ENCODE measurements at places on chromosomes 6 and 20.

DNA sequence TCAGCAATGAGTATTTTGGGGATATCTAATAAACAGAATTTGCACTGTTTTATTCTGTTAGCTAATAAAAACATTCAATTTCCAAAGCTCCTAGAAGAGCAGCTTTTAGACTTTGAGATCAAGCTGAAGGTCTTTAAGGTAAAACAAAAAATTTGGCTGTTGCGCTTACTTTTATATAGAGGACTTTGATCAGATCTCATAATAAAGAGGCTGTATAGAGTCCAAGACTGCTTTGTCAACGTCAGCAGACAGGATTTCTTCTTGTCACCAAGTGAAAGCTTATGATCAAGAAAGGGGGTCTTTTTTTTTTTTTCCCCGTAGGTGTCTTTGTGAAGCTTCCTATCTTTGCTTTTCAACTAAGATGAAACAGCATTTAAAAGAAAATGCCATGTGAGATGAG lies 556.5 kb upstream of the SLC35B3 start:
- DNase-seq: no peak

DNA sequence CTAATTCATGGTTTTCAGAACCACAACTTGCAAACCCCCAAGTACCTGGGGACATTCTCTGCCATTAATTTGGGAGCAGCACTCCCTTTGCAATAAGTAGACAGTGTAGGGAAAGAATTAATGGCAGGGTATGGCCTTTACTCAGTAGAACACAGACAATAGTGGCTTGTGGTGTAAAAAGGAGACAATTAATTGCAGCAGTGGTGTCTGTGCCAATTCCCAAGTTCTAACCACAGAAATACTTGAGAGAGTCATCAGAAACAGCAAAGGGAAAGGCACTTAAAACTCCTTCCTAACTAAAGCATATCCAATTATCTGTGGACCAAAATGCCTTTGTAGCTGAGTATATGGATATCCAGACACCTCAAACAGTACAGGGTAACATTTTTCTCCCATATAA lies 257.6 kb upstream of the POU3F2 start:
- DNase-seq: no peak

- DNase-seq: no peak
These were observed 174.5 kb upstream of the SNX9 start for GRCh38 chr6:157648561-157648960.

- no peak for DNase-seq
These were observed 309.3 kb upstream of the CDYL start for GRCh38 chr6:4466769-4467480.

GRCh38 chr6:146302994-146303393 lies 240.6 kb upstream of the RAB32 start:
- no peak for DNase-seq

DNA sequence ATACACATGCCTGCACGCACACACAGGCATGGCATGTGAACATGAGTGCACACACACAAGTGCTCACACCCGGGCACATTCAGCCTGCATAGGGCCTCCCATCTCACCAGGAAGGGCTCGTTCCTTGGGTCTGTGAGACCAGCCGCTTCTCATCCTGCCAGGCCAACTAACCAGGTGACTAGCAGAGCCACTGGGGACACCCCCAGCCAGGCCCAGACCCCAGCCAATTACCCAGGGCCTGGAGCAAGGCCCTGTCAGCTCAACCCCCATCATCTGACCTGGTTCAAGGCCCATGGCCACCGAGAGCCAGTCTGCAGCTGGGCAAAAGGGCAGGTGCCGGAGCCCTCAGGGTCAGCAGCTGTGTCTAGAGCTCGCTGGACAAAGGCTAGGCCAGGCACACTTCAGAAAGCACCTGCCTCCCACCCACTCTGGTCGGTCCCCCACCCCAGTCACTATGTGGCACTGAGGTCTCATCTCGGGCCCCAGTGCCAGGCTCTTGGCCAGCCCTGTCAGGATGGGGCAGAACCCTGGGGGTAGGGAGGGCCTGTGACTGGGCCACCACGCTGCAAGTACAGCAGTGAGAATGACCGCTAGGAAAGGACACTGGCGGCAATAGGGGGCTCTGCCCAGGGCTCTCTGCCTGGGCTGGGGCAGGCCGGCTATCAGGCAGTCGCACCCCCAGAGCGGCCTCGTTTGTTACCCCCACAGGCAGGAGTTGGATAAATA lies 26.8 kb upstream of the MRGBP start:
- DNase-seq: no peak

DNA sequence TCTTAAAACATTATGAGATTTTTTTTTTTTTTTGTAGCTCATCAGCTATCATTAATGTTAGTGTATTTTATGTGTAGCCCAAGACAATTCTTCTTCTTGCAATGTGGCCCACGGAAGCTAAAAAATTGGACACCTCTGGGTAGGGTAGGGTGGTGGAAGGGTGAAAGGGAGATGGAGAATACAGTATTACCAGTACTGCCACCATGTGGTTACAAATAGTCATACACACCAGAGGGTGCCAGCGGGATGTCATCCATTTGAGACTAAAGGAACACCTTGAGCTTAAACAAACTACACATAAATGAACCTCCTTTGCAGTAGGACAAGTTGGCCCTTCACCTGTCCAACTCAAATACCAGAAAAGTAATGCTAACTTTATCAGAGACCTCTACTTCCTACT lies 601.9 kb downstream of the HTR1B start:
- no peak for DNase-seq

DNA sequence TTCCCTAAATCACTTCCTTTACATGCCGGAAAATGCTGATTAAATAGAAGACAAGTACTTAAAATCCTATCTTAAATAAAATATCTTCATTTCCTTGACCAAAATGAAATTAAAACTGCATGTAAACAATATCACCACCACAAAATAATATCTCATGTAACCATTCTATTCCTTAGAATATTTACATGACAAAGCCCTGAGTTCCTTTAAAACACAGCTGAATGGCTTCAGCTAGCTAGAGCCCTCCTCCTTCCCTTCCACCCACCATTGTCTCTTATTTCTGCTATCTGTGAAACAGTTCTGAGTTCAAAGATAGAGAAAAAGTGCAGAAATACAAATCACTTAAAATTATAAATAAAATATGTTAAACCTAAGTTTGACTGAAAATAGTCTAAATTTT lies 103.1 kb downstream of the HIVEP2 start:
- DNase-seq: no peak

DNA sequence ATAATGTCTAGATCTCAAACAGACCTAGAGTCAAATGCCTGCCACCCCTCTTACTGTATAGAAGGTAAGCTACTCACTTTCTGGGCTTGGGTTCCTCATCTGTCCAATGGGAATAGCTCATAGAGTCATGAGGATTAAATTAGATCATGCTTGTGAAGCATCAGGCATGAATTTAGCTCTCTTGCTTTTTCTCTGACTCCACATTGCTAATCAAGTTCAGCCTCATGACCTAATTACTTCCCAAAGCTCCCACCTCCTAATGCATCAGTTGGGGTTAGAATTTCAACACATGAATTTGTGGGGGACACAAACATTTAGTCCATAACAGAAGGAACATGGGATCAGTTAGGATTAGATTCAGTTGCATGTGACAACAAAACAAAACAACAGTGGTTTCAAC lies 4.6 kb upstream of the DDX27 start:
- DNase-seq: no peak

DNA sequence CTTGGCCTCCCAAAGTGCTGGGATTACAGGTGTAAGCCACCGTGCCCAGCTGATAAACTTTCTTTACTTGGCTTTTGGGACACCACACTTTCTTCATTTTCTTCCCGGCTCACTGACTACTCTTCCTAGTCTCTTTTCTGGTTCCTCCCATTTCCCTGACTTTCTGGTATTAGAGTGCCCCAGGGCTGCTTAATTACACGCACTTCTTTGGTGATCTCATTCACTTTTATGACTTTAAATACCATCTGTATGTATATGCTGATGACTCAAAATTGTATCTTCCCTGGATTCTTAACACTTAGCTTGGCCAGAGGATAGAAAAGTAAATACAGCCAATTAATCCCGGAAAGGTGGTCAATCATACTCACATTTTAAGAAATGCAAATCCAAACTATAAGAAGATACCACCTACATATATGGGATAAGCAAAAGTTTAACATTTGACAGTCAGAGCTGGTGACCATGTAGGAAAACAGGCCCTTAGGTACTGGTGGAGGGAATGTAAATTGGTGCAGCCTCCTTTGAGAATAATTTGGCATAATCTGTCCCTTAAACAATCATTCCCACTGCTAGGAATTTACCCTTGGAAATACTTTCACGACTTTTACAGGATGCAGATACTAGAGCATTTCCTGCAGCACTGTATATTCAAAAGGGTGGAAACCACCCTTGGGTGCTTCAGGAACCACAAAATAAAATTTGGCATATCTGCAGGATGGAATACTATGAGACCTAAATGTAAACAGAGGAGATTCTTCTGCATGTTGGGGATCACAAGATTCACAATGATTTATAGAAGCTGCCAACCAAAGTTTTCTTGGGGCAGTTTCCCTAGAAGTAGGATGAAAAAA lies 9.4 kb upstream of the NANP start:
- no peak for DNase-seq

- DNase-seq: no peak
These were observed 166.3 kb downstream of the SAMD5 start for GRCh38 chr6:147674794-147675193.

- no peak for DNase-seq
These were observed 44.8 kb downstream of the FARS2 start for GRCh38 chr6:5305968-5306626.

- no peak for DNase-seq
These were observed 105.0 kb downstream of the HUS1B start for GRCh38 chr6:551829-552350.

DNA sequence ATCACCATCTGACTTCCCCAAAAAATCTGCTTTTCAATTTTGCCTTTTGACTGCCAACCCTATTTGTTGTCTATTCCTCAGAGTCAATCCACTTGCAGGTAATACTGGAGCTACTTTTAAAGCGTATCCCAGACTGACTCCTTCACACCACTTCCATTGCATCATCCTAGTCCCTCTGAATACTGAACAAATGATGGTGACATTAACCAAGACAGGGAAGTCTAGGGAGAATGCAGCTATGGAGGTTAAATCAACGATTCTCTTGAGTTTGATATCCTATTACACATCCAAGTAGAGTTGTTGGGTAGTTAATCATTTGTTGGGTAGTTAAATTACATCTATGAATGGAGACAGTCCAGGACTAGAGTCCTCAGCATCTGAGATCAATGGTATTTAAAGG lies 2.0 kb downstream of the OGFRL1 start:
- DNase-seq: no peak

GRCh38 chr20:1130847-1131246 lies 12.4 kb downstream of the PSMF1 start:
- DNase-seq: no peak

DNA sequence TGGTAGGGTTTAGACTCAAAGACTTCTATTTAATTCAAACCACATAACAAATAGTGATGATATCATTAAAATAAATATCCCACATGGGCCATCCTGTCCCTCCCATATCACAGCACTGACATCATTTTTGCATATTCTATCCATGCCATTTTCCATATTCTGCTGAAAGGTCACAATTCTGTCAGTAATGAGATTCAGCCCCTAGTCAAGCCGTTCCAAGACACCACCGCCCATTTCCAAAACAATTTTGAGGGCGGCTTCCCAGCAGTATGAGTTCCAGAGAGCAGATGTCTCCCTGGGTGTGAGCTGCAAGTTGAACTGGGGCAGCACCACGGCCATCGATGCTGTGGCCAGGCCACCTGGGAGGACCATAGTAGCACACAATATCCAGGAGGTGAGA lies 65.1 kb upstream of the PLEKHG1 start:
- no peak for DNase-seq

DNA sequence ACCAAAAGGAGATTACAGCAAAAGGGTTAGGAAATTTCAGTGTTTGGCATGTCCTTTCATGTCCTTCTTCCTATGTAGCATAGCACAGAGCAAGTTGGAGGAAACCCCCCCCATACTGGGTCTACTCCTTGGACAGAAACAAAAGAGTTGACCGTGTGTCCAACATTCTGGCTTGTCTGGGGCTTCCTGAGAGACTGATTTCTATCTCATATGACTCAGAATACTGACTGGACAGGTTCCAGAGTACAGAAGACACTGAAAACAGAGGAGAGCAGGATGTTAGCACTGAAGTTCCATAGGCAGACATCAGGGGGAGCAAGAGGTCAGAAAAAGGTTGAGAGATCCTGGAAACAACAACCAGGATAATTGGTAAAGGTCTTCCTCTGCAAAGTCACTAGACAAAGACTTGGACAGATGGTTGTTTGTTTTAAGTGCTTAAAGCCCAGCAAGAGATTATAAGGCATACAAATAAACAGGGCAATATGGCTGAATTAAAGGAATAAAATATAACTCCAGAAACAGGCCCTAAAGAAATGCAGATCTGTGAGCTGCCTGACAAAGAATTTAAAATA lies 48.4 kb downstream of the USP49 start:
- peak; percentile 70 for DNase-seq

DNA sequence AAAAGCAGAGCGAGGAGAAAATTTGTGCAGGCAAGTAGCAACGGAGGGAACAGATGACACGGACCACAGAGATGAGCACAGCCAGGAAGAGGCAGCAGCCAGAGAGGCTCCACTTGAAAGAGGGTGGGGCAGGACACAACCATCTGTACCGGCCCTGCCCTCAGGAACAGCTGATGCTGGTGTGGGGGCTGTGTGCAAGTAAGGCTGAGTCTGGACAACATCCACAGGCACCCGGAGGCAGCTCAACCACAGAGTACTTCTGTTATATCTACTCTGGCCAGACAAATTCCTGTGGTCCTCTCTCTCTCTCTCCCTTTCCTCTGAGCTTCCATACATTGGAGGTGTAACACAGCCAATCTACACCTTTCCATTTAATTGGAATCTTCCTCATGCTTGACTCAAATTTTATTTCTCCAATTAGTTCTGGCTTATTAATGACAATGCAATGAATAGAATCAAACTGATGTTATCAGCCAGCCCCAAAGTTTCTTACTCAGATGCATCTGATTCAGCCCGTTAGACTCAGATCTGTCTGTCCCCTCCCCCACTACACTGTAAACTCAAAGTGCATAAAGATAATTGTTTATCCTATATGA lies 24.9 kb downstream of the KIF13A start:
- peak; percentile 75 for DNase-seq

DNA sequence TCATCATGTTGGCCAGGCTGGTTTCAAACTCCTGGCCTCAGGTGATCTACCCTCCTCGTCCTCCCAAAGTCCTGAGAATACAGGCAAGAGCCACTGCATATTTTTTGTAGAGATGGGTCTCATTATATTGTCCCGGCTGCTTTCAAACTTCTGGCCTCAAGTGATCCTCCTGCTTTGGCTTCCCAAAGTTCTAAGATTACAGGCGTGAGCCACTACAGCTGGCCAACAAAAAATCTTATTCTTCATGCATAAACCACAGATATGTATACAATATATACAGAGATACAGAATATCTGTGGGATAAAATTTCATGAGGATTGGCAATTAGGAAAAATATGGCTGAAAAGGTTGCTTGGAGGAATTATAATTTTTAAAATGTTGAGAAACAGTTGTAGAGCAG lies 49.9 kb downstream of the SLC35A1 start:
- DNase-seq: no peak

DNA sequence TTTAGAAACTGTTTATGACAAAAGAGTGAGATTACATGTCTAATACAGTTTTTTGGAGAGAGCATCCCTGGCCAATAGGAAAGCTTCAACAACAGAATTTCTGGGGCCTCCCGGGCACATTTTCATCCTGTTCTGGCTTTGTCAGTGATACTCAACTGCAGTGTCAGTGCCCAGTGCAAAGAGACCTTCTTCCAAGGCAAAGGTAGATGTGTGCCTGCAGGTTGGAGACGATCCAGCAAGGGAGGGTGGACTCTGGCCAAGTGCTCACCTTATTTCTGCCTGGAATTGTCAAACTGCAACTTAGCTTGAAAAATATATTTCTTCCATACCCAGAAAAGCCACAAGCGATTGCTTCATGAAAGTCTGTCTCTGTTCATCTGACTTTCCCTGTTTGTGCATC lies 211.6 kb upstream of the SNX9 start:
- DNase-seq: no peak
